ENCODE measurements at places on chromosomes 3 and 15. TPM values are rescaled to one million over a fixed set of nuclear protein-coding genes. Genes with fewer than 3 reads are reported as not detected.

- no peak for DNase-seq
These were observed 818.5 kb downstream of the TBL1XR1 start for GRCh38 chr3:176378789-176379188.

DNA sequence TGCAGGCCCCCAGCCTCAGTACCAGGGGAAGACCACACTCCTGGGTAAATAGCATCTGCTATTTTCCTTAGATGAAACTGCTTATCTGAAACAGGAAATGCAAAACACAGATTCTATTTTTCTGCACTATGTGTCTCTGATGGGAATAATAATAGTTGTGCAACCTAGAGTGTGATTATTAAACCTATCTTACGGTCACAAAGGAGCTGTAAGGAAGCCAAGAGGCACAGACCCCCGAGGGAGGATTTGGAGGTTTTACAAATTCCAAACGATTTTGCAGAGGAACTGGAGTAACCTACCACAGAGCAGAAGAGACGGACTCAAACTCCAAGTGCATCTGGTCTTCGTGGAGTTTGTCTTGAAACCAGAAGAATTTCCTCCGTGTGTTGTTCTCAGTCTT lies 14.1 kb upstream of the APOD start:
- no peak for DNase-seq

- DNase-seq, result no peak
These were observed 462.7 kb downstream of the PLOD2 start for GRCh38 chr3:145698250-145698649.

- no peak for DNase-seq
These were observed 24.0 kb upstream of the TRH start for GRCh38 chr3:129950318-129951046.

DNA sequence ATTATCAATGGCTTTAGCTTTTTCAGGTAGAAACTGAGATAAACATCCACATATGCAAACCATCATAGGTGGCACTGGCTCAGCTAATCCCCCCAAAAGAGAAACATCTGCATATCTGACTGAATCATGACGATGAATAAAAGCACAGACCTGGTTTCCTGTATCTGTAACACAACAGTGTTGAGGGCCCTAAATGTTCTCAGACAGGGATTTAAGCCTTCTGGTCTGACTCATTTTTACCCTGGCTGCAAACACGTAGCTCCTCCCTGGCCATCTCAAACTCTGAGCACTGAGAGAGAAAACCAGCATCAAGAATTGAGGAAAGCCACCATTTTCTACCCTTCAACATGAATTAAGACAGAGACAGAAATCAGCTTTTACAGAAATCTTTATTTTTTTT lies 35.2 kb downstream of the GLB1 start:
- DNase-seq, result peak; percentile 58

- no peak for DNase-seq
These were observed 105.8 kb downstream of the CYP19A1 start for GRCh38 chr15:51232581-51232980.

GRCh38 chr3:197417441-197417840 lies 119.0 kb upstream of the DLG1 start:
- no peak for DNase-seq

- DNase-seq, result peak; percentile 43
These were observed 2.7 kb downstream of the TMEM108 start for GRCh38 chr3:133040696-133041523.

GRCh38 chr15:77572186-77572585 lies 60.5 kb downstream of the LINGO1 start:
- DNase-seq, result no peak

- no peak for DNase-seq
These were observed 202.7 kb upstream of the SLC2A2 start for GRCh38 chr3:171229173-171229572.

GRCh38 chr15:72599855-72600464 lies 54.5 kb upstream of the GOLGA6B start:
- DNase-seq, result peak; percentile 52

- peak; percentile 76 for DNase-seq
These were observed 995 bp upstream of the LRRK1 start for GRCh38 chr15:100918034-100918689.

- DNase-seq, result no peak
These were observed 477.8 kb downstream of the FGF12 start for GRCh38 chr3:192249516-192249915.

- DNase-seq, result no peak
These were observed 30.7 kb downstream of the CHD2 start for GRCh38 chr15:92930776-92931175.

DNA sequence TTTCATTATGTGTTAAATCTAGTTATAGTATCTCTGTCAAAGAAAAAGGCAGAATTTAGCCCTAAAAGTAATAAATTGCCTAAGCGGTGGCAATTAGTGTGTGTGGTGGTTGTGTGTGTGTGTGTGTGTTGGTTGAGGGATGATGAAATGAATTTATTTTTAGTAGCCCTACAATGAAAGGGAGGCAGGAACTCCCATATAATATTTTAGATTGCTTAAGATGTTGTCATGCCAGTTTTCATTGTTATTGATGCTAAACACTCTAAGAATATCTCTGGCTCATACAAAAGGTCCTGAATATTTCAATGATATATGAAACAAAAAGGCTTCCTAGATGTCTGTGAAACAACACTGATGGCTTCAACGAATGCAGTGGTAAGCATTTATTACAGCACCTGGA lies 140.6 kb upstream of the TBC1D5 start:
- DNase-seq, result no peak

GRCh38 chr3:158809642-158810041 lies 7.8 kb downstream of the MFSD1 start:
- peak; percentile 51 for DNase-seq

DNA sequence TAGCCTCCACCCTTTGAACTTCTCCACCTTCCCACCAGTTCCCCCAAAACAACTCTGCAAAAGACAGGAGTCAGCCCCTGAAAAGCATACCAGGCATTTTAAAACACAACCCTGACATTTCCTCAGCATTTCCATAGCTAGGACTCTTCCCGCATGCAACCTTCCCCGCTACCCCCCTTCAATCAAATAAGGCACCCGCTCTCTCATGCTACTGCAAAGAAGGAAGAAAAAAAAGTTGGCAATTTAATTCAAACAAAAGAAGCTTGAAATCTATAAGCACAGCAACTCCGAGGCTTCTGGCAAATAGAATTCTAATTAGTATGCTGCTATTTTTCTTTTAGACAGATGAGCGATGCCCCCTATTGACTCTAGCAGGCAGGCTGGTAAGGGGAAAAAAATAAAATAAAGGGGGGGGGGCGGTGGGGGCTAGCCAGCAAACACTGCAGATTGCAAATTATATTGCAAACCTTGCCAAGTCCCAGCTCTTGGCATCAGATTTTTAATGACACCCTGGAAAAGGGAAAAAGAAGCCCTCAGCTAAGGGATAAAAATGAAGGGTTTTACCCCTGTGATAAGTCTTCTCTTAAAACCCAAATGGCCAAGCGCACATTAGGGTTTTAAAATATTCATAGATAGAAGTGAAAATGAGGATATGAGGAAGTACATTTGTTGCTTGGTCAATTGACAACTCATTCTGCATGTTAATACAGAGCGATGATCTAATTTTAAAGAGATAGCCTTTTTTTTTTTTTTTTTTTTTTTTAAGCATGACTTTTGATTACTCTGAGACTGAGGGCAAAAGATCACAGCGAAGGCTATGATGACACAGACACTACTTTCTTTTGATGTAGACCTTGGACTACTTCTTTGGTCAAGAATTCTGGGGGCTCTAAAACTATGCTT lies 255.2 kb downstream of the NR2F2 start:
- no peak for DNase-seq

- DNase-seq, result no peak
These were observed 6.6 kb upstream of the SLCO2A1 start for GRCh38 chr3:134036291-134036690.

DNA sequence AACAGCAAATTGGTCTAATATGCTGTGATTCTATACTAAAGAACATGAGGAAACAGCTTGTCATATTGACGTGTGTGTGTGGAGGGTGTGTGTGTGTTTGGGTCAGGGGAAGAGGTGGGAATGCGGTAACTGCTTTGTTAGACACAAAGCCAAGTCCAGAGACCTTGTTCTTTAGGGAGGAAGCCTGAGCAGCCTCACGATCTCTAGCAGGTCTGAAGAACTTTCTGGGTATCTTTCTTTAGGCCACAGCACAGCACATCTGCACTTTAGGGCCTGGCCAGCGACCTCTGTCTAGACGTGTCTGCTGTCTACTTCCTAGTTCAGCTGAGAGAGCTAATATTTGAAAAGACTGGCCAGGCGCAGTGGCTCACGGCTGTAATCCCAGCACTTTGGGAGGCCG lies 220.0 kb upstream of the TPRG1 start:
- DNase-seq, result no peak

DNA sequence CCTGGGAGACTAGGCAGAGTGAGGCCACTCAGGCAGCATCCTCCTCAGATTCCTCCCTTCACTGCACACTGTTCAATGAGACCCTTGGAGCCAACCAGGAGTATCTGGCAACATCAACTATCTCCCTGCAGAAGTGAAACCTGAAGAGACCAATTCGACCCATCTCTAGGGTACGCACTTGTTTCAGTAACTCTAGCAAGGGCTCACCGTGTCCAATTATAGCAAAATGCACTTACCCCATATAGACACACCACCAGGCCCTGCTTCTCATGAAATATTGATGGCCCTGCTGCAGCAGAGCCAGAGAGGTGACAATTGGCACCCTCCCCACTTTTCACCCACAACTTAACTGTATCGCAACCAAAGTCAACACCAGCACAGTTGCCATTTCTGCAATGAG lies 196.1 kb upstream of the IGF1R start:
- DNase-seq, result no peak

GRCh38 chr3:110106805-110107204 lies 769.5 kb upstream of the DPPA4 start:
- DNase-seq, result no peak

GRCh38 chr15:89353991-89354390 lies 19.4 kb upstream of the POLG start:
- DNase-seq, result no peak

- peak; percentile 58 for DNase-seq
These were observed 593 bp downstream of the CIAO2A start for GRCh38 chr15:64092864-64093626.

GRCh38 chr3:171343693-171344092 lies 116.5 kb downstream of the TNIK start:
- no peak for DNase-seq

GRCh38 chr3:171415070-171415469 lies 45.1 kb downstream of the TNIK start:
- DNase-seq, result no peak

DNA sequence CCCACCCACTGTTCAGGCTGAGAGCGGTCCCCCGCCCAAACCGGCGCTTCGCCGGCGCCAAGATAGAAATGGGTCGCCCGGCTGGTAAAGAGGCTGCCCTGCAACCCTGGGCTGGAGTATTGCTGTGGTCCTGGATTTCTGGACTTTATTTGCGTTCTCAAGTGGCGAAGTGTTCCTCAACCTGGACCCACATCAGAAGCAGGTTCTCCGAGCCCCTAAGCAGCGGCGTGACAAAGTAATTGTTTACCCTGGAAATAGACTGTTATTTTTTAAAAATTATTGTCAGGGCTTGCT lies 481 bp upstream of the DYNC1LI1 start:
- no peak for DNase-seq

DNA sequence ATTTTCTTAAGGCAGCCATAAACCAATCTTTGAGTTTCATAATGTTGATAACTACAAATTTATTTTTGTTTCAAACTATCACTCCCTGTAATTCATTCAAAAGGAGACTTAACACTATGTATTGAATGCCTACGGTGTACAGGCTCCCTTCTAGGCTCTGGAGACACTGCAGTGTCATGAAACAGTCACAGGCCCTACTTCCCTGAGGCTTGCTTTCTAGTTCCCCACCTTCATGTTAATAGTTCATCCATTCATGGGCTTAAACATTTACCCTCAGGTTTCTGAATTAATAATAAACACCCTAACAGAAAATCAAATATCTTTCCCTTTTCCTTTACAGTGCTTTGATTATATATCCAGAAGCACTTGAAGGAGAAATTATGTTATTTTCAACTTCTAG lies 168.7 kb downstream of the CHL1 start:
- DNase-seq, result no peak

GRCh38 chr3:110062716-110063115 lies 725.4 kb upstream of the DPPA4 start:
- DNase-seq, result no peak

DNA sequence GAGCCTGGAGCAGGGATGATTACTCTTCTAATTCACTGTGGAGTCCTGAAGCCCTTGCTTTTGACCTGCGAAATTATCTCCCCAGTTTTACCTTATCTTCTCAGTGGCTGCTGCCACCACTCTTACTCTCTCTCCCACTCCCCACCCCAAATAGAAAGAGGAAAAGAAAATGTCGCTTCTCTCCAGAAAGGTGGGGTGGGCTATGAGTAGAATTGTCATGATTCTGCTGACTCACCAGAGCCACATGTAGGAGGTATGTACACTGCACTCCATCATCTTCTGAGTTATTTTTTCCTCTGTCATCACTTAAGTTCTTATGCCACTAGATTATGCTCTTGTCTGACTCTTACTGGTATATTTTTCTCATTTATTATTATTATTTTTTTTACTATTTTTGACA lies 43.9 kb upstream of the TMEM158 start:
- no peak for DNase-seq

- no peak for DNase-seq
These were observed 177.0 kb downstream of the FGF12 start for GRCh38 chr3:192550356-192550755.

DNA sequence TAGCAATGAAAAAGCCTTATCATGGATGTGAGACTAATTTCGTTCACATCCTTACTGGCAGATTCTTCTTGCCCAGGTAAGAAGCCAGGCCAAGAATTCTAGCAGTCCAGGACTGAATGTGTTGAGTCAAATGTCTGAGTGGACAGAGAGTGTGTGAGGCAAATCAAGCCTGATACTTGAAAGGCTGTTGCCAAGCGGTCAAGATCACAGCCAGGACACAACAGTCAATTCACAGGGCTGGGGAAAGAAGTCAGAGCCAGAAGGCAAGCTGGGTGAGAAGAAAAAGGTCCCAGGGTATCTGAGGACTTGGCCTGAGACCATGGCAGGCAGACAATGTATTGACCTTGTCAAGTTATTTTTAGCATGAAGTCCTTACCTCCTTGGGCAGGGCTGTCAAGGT lies 301.3 kb downstream of the ZNF385D start:
- no peak for DNase-seq

The KIF15 gene
- 66.4 TPM for total RNA-seq

The EFCAB12 gene
- total RNA-seq, result 0.45 TPM

The ASB14 gene
- not detected for total RNA-seq

The ADAMTS17 gene
- total RNA-seq, result 5.1 TPM

The GCSAM gene
- 6.9 TPM for total RNA-seq

The SPATA12 gene
- total RNA-seq, result not detected

The OXTR gene
- 0.71 TPM for total RNA-seq

The FOXB1 gene
- 0.50 TPM for total RNA-seq

The SMARCC1 gene
- total RNA-seq, result 76.4 TPM

The SLC6A1 gene
- total RNA-seq, result not detected

The PRR20G gene
- total RNA-seq, result not detected

The PTH1R gene
- not detected for total RNA-seq

The SIN3A gene
- 96.7 TPM for total RNA-seq

The JMJD7 gene
- 19.5 TPM for total RNA-seq

The C3orf49 gene
- not detected for total RNA-seq

The ANKRD63 gene
- 0.37 TPM for total RNA-seq

The MTHFS gene
- total RNA-seq, result 41.3 TPM

The NME9 gene
- not detected for total RNA-seq

The HTR3E gene
- not detected for total RNA-seq

The COL6A6 gene
- total RNA-seq, result not detected

The ISL2 gene
- total RNA-seq, result 0.32 TPM

All from activated CD8-positive, alpha-beta T cell treated with anti-CD3 and anti-CD28 coated beads, Interleukin-2, amount 10 ng/mL, durations not matched to agents 7 days and 5 days (primary cell).